ENCODE measurements at places on chromosomes 2 and 18. TPM values are rescaled to one million over a fixed set of nuclear protein-coding genes. Genes with fewer than 3 reads are reported as not detected.

Gene TRIM43
- not detected for total RNA-seq

Gene CYP26B1
- total RNA-seq, result 1.9 TPM

Gene MYO5B
- 158 TPM for total RNA-seq

Gene CAPN14
- total RNA-seq, result not detected

DNA sequence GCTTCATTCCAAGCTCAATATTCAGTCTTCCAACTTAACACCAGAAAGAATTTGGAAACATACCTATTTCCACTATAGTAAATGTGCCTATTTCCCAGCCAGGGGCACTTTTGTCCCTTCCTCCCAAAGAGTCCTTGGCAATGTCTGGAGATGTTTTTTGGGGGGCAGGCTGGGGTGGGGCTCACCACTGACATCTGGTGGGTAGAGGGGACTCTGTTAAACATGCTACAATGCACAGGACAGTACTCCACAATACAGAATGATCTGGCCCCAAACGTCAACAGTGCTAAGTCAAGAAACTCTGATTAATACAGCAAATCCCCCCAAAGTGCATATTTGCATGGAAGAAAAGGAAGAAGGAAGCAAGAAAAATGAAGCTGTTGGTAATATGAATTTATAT is 61.7 kb downstream of the SMIM21 start:
- DNase-seq, result no peak

DNA sequence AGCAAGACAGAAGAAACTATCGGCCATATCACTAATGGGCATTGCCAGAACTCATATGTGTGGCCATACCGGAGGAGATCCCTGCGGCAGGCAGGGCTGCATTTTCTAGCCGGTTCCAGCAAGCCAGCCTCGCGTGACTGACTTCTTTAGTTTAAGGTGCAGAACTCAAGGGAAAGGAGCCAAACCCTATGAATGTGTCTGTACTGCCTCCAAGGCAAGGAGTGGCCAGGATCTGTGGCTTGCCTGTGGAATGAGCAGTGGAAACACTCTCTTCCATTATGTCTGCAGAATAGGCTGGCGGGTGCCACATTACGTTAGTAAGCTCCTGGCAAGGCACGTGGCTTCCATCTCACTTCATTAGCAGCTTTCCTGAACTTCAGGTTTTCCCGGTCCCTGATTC is 137.6 kb downstream of the ATL2 start:
- no peak for DNase-seq

GRCh38 chr2:23330214-23330613 is 54.8 kb upstream of the KLHL29 start:
- DNase-seq, result no peak

DNA sequence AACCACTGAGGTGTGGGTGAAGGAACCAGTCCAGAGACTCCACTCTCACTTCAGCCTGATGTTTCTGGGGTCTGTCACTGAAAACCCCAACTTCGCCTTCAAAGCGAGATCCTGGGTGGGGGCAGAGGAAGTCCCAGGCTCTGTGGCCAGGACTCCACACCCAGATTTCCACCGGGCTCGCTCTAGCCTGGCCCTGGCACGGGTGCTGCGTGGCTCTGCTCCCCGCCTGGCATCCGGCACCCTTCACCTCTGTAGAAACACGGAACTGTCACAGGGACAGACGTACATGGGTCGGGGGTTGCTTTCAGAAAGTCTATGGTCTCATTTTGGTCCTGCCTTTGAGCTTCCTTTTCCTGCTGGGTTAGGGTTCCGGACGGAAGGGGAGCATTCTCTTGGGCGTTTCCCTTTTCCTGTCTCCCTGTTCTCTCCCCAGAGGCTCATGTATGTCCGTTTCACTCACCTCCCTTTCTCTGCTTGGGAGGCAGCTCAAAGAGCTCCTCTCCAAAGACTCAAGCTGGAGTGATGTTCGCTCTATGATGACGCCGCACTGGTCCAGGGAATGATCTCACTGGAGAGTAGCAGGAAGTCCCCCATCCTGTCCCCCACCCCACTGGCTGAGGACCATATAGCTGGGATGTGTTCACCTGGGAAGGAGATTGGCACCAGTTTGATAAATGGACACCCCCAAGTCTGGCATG is 41.5 kb downstream of the ODC1 start:
- DNase-seq, result no peak

DNA sequence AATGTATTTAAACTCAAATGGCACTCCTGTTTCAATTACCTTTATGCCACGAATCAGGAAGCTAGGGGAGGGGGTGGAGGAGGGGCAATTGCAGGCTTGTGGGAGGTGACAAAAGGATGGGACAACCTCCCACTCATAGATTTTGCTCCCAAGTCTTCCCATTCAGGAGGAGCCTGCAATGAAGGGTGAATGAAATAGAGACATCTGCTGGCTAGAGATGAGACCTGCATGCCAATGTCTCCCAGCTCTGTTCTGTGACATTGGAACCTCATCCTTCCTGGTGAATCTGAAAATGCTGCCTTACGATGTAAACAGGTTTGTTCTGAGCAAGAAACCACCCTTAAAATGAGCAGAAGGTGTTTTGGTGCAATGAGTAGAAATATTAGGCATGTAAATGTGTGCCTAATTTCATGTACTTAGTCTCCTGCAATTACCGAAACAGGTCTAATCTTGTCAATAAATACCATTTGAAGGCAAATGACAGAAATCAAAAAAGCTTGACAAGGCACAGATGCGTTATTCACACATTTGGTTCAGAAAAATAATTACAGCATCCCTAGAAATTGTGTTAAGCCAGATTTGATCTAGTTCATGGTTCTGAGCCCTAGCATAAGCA is 2.7 kb upstream of the PID1 start:
- DNase-seq, result peak; percentile 68

DNA sequence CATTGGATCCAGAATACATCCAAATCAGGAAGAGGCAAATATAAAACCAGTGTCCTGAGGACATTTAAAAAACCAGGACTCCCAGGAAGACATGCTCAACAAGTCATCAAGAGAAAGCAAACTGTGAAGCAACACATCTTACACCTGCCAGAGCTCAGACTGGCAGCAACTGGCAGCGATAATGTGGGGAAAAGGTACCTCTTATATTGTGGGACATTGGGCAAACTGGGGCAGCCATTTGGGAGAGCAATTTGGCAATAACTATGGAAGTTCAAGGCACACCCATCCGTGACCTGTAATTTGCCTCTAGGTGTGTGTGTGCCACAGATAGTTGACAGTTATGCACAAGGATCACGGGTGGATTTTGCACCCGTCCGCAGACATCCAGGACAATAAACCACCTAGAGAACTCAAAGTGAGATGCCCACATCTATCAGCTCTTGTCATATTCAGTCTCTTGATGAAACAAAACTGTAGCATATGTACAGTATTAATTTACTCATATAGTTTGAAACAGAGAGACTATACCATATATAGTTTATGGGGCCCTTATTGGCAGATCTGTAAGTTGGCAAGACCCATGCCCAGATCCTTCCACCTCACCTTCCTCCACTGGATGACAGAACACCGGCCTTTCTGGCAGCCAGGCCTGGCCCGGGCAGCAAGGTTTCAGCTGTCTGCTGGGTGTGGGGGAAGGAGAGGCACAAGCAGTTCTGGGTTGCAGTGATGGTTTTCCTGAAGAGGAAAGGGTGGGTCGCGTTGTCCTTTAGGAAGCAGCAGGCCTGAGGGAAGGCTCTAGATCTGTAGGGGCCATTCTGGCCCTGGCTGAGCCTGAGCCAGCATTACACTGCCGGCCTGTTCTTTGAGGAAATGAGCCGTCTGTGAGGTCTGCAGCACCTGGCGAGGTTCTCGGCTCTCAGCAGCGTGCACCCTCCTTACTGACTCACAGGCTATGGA is 18.8 kb downstream of the HJURP start:
- no peak for DNase-seq

DNA sequence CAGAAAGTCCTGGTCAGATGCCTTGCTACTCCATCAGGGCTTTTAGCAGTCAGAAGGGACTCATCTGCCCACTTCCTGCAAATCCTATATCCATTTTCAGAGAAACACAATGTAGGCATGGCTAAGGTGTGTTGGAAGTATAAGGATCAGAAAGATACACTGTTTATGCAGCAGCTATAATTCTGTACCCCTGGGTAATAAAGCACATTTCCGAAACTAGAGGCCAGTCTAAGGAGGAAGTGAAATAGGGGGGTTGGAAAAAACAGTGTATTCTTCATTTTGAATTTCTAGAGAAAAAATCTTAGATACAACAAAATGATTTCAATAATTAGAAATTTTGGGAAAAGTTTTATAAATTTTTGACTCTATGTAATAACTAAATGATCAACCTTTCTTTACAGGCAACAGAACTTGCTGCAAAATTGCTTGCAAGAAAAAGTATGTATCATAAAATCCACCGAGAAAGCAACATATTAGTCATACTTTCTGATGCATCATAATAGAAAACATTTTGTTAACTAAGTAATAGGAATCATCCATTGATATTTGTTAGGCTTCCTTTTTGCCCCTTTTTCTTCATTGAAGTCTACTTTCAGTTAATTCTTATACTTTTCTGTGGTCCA is 47.4 kb downstream of the FSIP2 start:
- DNase-seq, result no peak

GRCh38 chr2:156852681-156853080 is 404.8 kb upstream of the GALNT5 start:
- DNase-seq, result no peak

DNA sequence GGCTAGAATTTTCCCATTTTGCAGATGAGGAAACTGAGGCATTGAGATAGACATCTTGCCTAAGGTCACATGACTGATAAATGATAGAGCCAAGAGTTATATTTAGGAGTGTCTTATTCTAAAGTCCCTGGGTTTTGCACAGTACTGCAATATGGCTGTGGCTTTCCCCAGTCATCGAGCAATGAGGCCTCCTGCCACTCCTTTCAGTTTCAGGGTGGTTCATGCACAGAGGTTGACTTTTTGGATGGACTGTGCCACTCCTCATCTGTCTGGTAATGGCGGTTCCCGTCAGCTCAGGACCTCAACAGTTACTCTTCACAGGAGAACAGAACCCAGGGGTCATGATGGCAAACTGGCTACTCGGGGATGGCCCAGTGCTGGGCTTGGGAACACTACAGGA is 131.1 kb downstream of the ACKR3 start:
- DNase-seq, result no peak

GRCh38 chr2:40639320-40639719 is 187.4 kb upstream of the SLC8A1 start:
- DNase-seq, result no peak

DNA sequence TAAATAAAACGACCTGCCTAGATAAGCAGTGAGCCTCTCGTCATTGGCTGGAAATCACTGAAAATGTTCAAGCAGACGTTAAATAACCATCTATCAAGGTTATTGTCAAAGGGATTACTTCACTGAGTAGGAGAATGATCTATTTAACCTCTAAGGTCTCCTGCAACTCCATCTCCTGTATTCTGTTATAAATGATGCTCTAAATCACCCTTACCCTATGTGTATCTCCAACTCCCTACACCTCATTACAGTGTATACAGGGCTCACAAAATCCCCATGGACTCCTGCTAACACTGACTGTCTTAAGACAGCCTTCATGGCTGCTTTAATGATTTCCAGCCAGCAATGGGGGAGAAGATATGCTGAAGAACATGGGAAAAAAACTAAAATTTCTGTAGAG is 31.0 kb upstream of the BBS5 start:
- no peak for DNase-seq

Measured in Peyer's patch (tissue), 4 donors.